ENCODE measurements at places on chromosomes 4 and X.

- no peak for DNase-seq
These were observed 101.4 kb downstream of the ARHGAP10 start for GRCh38 chr4:147833254-147833653.

GRCh38 chr4:165621983-165622382 lies 243.2 kb downstream of the CPE start:
- DNase-seq = no peak

DNA sequence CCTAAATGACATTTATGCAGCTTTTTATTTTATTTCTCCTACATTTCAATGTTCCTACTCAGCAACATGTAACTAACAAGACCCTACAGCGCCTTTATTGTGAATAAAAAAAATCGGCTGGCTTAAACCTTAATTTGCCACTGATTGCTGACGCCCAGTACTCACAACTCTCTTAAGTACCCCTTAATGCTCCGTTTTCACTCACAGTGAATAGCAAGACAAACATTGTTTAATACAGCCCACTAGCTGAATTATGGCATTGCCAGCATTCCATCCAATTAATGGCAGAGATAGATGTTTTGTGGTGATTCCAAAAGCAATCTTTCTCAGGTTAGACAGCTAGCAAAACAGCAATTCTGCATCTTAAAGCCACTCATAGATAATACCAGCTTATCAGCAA lies 61.1 kb downstream of the PPARGC1A start:
- DNase-seq = no peak

GRCh38 chrX:150504397-150505182 lies 63.8 kb upstream of the MTM1 start:
- no peak for DNase-seq

- DNase-seq = no peak
These were observed 205.7 kb downstream of the CAMK2D start for GRCh38 chr4:113555868-113556267.

DNA sequence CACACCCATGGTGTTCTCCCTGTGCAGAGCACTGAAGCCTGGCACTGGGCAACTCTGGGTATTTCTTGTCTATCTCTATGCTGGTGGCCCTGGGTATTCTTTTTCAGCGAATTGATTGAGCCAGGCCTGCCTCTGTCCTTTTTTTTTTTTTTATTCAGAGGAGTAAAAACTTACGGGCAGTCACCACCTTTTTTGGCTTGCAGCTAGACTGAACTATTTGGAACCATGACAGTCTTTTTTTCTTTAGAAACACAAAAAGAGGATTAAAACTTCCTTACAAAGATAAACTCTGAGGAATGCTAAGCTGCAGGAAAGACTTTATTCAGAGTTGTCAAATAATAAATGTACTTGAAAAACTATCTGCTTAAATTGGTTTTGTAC lies 119.2 kb upstream of the STIM2 start:
- DNase-seq = no peak

GRCh38 chr4:150769248-150769647 lies 187.3 kb downstream of the MAB21L2 start:
- DNase-seq = no peak

- DNase-seq = no peak
These were observed 193.6 kb downstream of the FBXW7 start for GRCh38 chr4:152342293-152342692.

DNA sequence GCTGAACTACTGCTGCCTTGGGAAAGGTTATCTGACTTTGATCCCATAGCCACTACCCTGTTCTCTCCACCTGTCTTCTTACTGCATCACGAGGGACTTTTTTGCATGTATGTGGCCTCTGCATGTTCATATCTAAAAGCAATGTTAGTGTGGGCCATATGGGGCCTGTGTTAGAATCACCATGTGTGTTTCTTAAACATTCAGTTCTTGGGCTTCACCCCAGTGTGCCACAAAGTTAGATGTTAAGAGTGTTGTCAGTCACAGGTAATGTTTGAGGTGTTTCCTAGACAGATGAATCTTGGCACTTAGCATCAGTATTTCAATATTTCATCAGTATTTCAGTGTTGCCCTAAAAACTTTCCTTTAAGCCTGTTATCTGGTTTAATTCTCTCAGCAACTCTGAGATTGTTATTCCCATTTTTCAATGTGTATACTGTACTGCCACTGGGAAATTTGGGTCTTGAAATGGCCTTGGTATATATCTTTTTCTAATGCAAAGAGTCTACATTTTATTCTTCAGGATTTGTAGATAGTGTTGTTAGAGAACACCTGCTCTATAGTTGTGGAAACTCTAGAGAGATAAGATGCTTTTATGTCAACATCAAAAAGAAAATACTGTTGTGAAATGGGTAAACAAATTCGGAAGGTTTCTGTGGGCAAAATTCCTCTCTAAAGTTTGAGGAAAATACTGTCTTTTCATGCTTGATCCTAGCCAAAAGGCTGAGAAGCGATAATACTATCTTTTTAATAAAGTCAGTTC lies 259.7 kb downstream of the BMPR1B start:
- DNase-seq = no peak

- DNase-seq = no peak
These were observed 292.4 kb upstream of the FAT1 start for GRCh38 chr4:187016101-187016500.

DNA sequence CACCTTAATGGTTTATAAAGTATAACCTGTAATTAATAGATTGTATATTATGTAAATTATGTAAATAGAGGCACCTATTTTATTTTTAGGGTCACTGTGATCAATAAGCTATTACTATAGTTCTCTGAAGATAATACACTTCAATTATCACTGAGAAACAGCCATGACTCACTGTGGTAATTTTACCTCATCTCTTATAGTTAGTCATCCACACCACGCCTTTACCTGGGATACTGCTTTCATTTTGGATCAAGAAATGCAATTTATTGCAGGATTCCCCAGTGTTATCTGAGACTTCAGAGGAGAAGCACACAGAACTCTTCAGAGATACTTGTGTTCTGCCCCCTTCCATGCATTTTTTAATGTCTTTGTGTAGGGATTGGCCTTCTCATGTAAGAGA lies 348.1 kb upstream of the ATOH1 start:
- no peak for DNase-seq

DNA sequence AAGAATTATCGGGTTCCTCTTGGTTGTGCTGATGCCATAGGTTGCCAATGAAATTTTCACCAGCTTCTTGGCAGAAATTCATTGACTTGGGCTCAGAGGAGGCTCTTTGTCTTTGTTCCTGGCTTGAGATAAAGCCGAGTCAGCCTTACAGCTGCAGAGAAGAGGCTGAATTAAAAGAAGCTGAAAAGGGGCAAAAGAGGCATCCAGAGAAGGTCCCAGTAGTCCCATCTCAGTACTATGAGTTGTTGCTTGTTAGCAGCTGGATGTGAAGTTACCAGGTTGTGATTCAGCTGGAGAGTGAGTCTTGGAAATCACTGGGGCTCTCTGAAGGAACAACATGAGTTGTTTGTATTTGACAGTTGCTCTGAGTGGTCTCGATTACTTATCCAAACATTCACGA lies 59.7 kb downstream of the SMAD1 start:
- DNase-seq = no peak

GRCh38 chr4:170497112-170497511 lies 407.4 kb upstream of the AADAT start:
- peak; percentile 57 for DNase-seq

DNA sequence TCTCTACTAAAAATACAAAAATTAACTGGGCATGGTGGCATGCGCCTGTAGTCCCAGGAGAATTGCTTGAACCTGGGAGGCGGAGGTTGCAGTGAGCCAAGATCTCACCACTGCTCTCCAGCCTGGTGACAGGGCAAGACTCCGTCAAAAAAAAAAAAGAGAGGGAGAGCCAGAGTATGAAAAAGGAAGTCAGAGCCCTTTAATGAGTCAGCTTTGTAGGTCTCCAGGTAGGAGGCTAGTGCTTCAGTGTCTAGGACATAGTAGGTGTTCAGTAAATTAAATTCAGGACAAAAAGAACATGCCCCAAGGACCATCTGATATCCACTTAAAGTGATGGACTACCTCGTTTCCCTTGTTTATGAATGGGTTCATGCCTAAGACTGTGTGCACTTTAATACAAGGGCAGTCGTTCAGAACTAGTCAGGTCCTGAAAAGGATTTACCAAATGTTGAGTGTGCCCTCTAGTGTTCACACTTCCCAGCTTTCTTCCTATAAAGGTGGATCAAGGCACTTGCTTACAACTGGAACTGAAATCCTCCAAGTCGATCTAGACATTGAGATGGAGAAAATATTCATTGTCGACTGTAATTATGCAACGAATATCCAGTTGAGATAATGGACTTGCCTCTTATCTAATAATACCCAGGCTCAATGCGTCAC lies 29.0 kb downstream of the F9 start:
- DNase-seq = peak; percentile 58

DNA sequence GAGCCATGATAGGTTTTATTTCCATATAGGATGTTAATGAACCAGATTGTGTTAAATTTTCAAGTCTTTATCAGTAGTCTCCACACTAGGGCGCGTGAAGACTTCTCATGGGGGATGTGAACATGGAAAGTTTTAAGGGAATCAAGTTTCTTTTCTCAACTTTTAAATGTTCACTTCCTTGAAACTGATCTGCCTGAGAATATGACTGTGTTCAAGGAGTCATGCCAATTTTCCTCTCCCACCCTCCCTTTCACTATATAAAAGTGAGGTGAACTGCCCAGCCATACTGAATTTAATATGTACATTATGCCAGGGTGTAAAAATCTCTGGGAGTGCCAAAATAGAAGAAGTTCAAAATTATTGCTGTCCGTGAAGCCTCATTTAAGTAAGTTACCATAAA lies 30.4 kb upstream of the HPGDS start:
- no peak for DNase-seq

GRCh38 chr4:117357866-117358265 lies 272.5 kb upstream of the TRAM1L1 start:
- DNase-seq = no peak

DNA sequence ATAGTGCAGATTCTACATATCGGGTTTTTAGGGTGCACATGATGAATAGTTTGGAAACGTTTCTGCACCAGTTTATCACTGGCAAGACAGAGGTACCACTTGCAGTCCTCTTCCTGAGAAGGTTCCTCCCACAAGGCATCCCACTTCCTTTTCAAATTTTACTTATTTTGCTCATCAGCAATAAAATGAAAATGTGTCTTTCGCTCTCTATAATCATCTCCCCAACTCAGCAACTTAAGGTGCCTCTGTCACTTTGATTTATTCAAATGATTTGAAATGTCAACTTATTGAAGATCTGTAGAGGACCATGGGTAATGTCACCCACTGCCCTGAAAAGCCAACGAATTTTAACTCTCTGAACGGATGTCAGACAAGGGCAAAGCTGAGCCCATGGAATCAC lies 53.2 kb downstream of the VGLL1 start:
- DNase-seq = no peak

- no peak for DNase-seq
These were observed 952.9 kb downstream of the FAT4 start for GRCh38 chr4:126267689-126268088.

GRCh38 chrX:122248681-122249080 lies 935.4 kb upstream of the GRIA3 start:
- no peak for DNase-seq

DNA sequence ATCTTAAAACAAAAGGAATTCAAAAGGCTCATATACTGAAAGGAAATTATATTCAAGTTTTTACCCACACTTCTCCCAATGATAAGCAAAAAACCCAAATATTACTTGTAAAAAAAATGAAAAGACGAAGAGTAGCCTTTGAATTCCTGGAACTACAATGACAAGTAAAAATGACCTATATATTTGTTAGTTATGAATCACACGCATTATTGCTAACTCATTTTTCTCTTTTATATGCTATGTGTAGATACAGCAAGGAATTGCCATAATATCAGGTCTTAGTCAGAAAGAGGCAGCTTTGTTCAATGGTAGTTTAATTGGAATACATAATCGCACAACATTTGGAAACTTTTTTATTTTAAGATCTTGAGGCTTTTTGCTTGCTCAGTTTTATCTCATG lies 22.7 kb upstream of the ASB5 start:
- DNase-seq = no peak

GRCh38 chrX:12060489-12061260 lies 77.6 kb upstream of the FRMPD4 start:
- DNase-seq = no peak

DNA sequence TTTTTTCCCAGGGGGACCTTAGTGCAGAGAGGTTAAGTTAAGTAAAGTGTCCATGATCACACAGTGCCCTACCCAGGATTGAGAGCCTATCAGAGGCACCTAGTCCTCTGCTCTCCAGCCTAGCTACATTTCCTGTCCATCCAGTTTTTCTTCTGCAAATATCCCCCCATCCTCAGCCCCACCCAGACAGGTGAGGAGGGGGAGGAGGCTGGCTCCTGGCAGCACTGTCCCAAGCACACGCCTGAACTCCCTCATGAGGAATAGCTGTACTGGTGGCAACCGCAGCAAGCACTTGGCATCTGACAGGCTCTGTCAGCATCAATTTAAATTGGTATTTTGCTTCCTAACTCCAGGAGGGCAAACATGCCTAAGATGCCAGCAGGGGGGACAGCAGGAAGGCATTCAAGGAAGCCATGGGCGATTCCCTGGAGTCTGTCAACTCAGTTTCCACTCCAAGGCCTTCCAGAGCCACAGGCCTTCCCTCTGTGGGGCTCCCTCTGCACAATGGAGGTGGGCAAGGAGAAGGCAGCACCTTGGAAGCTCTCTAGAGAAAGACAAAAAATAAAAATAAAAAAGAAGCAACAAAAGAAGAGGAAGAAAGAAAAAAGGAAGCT lies 6.4 kb upstream of the FRMPD3 start:
- no peak for DNase-seq

GRCh38 chr4:85402371-85402770 lies 72.6 kb upstream of the ARHGAP24 start:
- no peak for DNase-seq

- no peak for DNase-seq
These were observed 84.1 kb downstream of the NHS start for GRCh38 chrX:17459008-17459611.

GRCh38 chrX:153947009-153947769 lies 2.7 kb upstream of the RENBP start:
- DNase-seq = peak; percentile 93

DNA sequence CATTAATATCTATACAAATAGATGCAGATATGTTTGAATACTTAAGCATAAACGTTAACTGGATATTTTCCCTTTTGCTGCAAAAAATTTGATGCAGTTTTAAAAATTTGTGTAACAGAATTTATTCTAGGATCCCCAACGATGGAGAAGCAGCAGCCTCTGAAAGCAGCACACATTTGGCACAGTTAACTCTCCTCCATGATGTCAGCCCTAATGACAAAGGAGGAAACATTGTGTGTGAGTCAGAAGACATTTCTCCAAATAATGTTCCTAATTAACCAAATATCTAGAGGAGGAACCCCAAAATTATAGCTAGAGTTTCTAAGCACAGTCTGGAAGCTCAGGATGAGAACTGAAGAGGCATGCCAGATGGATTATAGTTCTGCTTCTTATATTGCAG lies 281.9 kb upstream of the MAD2L1 start:
- DNase-seq = no peak

GRCh38 chr4:73528171-73528570 lies 46.6 kb downstream of the AFM start:
- no peak for DNase-seq

GRCh38 chr4:41880022-41880837 lies 55.0 kb upstream of the TMEM33 start:
- no peak for DNase-seq

All from activated CD4-positive, alpha-beta T cell treated with anti-CD3 and anti-CD28 coated beads, Interleukin-2, amount 10 ng/mL, durations not matched to agents 24 days and 14 days (primary cell).